ENCODE measurements at places on chromosomes 11 and 22.

- DNase-seq, result no peak
These were observed 2.6 kb downstream of the HTR3B start for GRCh38 chr11:113907152-113907551.

DNA sequence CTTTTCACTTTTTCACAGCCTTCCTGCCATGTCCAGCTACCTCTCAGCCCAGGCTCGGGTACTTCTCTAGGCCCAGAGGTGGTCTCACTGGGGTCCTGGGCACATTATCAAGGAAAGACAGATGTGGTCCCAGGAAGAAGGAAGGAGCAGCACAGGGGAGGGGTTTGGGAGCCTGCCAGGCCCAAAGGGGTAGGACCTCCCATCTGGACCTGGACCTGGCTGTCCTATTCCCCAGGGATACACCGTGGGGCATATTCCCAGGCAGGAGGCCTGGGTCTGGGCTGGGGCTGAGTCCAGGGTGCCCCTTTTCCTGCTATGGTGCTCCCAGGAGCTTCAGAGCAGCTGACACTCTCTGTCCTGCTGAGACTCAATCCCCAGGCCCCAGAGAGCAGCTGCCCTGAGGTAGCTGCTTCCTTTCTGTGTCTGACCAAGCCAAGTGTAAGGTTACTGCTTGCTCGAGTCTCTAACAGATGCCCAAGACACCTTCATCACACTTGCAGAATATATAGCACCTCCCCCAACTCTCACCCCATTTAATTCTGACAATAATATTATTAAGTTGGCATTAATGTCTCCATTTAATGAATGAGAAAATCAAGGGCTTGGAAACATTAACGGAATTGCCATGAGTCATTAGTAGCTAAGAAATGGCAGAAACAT lies 232.0 kb downstream of the BUD13 start:
- no peak for DNase-seq

DNA sequence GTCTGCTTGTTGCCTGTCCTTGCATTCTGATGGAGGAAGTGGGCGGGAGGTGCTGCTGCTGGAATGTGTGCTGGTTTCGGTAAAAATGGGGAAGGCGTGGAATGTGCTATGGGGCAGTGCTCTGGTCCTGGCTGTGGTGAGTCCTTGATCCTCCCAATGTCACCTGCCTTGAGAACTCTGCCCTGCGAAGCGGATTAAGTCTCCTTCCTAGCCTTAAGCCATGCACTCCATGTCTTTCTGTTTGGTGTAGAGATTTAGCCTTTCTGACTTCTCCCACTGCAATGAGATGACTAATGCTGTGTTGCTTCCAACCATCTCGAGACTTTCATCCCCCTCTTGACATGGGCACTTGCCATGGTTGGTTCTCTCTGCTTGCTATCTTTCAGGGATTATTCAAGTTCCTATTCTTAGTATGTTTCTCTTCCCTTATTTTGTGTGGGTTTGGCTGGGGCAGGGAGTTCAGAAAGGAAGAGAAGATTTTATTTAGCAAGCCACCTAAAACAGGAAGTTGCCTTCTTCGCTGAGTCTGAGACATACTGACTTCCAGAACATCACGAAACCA lies 687.9 kb downstream of the NTM start:
- peak; percentile 50 for DNase-seq

DNA sequence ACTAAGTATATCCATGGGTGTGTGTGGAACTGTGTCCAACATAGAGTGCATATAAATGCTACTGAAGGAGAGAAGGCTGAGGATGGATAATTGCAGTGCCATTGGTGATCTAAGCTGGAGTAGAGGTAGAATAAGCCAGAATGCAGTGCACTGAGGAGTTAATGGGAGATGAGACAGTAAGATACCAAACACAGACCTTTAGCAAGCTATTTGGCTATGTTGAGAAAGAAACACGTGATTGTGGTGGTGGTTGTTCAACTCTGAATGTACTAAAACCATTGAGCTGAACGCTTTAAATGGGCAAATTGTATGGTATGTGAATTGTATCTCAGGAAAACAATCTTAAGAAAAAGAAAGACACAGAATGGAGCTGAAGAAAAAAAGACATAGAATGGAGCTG lies 22.8 kb downstream of the JAML start:
- peak; percentile 57 for DNase-seq

GRCh38 chr22:32050678-32051515 lies 7.8 kb downstream of the SLC5A1 start:
- DNase-seq, result peak; percentile 74

DNA sequence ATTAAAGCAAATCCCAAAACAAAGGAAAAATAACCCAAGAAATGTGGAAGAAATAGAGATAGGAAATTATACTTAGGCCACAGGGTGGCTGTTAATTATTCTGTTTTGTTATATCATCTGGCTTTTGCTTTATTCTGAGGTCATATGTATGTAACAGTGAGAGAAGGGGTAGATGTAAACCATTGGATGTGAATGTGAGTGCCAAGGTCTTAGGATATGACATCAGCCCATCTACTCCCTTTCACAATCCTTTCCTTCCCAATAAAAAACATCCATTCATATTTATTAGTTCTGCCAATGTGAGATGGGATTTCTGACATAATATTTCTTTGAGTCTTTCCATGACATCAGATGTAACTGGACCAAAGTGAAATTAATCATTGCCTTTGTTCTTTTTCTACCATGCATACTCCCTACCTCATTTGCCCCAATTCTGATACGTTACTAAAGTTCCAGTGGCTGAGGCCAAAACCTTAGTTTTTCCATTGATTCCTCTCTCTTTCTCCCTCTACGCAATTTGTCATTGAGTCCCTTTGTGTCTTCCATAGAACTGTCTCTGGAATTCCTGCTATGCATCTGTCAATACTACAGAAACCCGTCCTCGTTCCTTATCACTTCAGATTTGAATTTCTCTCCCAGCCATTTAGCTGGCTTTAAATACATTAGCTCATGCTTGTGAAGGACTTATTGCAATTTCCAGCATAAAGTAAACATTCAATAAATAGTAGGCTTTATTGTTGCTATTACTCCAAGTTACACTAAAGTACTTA lies 170.3 kb downstream of the ARHGAP42 start:
- DNase-seq, result no peak

DNA sequence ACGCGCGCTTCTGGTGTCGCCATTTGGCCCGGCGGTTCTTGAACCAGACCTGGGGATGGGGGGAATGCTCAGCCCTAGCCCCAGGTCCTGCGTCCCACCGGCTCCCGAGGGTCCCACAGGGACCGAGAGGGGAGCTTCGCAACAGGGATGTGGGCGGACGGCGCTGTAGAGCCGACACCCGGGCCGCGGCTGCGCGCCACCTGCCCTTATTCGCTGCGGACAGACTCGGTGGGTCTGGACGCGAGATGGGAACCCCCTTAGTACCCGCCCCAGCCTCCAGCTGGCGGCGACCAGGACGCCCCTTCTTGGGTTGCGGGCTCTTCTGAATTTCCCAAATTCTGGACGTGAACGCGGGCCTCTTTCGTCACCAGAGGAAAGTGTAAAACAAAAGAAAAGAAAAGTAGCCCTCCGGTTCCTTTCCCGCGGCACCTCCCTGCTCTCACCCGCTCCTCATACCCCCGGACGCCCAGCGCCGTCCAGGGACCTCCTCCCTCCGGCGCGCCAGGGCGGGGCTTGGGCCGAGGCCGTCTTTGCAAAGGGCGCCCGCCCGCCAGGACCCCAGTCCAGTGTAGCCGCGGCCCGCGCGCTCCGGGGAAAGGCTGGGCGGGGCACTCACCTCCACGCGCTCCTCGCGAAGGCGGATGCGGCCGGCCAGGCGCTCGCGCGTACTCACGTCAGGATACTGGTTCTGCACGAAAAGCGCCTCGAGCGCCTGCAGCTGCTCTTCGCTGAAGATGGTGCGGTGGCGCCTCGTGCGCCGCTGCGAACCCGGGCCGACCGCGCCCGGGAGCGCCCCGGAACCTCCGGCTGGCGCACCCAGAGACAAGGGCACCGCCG lies 827 bp downstream of the GSC2 start:
- DNase-seq, result no peak

GRCh38 chr11:95599959-95600586 lies 189.5 kb downstream of the FAM76B start:
- DNase-seq, result peak; percentile 2
